Fibroblast of lung (primary cell): ENCODE measurements at places on chromosomes 7 and 10. TPM values are rescaled to one million over a fixed set of nuclear protein-coding genes. Genes with fewer than 3 reads are reported as not detected.

DNA sequence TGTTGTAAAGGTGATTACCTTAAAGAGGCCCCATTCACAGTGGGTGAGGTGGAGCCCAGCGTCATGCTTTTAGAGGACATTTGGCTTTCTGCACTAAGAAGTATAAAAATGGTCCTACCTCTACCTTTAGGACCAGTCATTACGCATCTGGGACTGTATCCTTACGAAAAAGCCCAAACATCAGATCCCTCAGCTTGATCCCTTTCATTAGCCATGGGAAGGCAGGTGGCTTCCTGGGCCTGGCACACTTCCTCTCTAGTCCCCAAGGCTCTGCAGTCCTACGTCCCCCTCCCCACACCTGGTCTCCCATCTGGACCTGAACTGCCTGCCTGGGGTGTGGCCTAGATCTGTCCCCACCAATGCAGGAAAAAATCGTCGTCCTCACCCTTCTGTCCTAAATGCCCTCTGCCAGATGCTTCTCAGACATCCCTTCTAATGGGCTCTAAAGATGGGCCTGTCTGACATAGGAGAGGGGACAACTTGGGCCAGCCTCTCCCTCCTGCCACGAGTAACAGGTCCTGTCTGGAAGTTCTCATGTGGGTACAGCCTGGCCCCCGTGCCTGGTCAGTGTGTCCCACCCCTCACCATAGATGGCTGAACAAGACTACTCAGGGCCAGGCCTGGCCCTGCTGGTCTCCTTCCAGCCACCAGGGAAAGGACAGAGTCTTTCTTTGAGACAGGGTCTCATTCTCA is 11.8 kb upstream of the SLC18A3 start:
- no peak for DNase-seq

GRCh38 chr10:75431180-75432111 is at the start of gene LRMDA:
Gene LRMDA, plus strand, starts transcription at chr10:75431624.
- DNase-seq: no peak

Gene CPA2
- 0.06 TPM in 1 of 2 replicates, not detected in the other for polyA plus RNA-seq

GRCh38 chr10:123624086-123624485 is 42.1 kb upstream of the GPR26 start:
- DNase-seq: no peak

- DNase-seq: peak; percentile 91
Measured at GRCh38 chr7:130290745-130291144, 2.2 kb upstream of the CPA4 start.

DNA sequence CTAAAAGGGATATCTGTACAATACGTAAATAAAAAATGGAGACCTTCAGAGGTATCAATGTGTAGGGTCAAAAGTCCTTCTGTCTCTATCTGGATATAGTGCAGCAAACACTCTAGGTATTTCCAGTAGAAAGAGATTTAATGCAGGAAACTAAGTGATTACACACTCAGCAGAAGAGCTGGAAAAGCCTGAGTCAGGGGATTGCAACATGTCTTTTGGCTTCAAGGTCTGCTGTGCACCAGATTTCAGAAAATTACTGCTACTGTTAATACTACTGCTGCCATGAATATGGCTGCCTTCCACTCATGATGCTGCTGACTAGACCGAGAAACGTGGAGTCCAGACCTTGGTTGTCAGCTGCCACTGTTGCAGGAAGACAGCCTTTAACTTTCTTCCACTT is 94.9 kb upstream of the DLX6 start:
- DNase-seq: no peak

GRCh38 chr7:151838072-151838471 is 38.8 kb downstream of the PRKAG2 start:
- no peak for DNase-seq

GRCh38 chr7:110417611-110418010 is 673.3 kb upstream of the LRRN3 start:
- no peak for DNase-seq

DNA sequence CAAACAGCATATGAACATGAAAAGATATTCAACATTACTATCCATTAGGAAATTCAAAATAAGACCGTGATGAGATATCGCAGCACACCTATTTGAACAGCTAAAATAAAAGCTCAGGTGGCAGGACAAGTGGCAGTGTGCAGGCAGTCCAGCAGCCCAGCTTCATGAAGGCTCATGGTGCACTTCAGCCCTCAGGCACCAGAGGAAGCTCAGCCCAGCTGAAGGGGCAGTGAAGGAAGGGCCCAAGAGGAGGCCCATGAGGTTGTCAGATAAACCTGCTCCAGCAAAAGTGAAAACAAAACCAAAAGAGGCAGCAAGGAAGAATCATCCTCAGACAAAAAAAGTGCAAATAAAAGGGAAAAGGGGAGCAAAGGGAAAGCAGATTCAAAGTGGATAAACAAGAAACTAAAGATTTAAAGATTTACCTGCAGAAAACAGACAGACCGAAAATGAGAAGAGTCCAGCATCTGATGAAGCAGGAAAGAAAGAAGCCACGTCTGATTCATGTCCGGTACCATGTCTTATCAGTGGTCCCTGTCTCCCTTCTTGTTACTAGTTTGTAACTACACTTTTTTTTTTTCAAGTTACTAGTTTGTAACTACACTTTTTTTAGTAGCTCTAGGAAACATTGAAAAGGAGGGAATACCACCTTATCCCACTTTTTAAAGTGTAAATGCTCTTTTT is 15.0 kb upstream of the FAM24B start:
- no peak for DNase-seq

DNA sequence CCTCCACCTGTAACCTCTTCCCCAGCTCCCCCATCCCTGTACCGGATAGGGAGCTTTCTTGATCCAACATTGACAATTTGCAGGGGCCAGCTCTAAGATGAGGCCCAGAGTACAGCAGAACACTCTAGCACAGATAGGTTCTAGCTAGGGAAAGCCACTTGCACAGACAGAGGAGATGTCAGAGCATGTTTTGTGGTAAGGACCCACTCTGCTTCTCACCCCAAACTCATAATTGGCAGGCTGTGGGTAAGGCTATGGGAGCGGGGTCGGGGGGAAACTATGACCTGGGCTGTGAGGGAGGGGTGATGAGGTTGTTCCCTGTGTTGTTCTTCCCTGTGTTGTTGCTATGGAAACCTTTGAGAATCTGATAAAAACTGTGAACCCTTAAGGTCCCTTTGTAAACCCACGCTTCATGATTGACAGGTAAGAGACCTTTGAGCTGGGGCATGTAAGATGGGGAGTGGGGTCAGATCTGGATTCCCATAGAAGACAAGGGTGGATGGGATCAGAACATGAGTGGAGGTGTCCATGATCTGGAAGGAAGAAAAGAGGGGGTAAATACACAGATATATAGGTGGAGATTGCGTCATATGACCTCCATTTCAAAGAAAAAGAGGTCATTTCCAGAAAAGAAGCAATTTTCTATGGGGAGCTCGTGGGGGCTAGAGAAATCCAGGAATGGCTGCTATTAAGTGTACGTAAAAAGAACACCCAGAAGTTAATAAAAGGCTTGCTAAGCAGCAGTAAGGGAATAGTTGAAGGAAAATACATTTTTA is 4.0 kb downstream of the CALD1 start:
- no peak for DNase-seq

Gene DYNC1I1
- polyA plus RNA-seq: 0.30 and 0.44 TPM in 2 replicates

Gene TRA2A
- polyA plus RNA-seq: 57.9 and 85.7 TPM in 2 replicates

Gene ZNF716
- not detected in 2 replicates for polyA plus RNA-seq

Gene UCN3
- polyA plus RNA-seq: not detected in 2 replicates

GRCh38 chr7:23964715-23965114 is 254.7 kb downstream of the STK31 start:
- no peak for DNase-seq
